Activated naive CD8-positive, alpha-beta T cell treated with anti-CD3 and anti-CD28 coated beads, Interleukin-2, amount 50 U/mL, for 16 hours (primary cell): ENCODE measurements at places on chromosomes 7 and 10.

- DNase-seq, result no peak
Measured at GRCh38 chr10:8416760-8417159, 362.3 kb downstream of the GATA3 start.

- DNase-seq, result no peak
Measured at GRCh38 chr10:98208925-98209324, 59.1 kb downstream of the LOXL4 start.

- DNase-seq, result no peak
Measured at GRCh38 chr7:3670898-3671297, 369.8 kb downstream of the SDK1 start.

DNA sequence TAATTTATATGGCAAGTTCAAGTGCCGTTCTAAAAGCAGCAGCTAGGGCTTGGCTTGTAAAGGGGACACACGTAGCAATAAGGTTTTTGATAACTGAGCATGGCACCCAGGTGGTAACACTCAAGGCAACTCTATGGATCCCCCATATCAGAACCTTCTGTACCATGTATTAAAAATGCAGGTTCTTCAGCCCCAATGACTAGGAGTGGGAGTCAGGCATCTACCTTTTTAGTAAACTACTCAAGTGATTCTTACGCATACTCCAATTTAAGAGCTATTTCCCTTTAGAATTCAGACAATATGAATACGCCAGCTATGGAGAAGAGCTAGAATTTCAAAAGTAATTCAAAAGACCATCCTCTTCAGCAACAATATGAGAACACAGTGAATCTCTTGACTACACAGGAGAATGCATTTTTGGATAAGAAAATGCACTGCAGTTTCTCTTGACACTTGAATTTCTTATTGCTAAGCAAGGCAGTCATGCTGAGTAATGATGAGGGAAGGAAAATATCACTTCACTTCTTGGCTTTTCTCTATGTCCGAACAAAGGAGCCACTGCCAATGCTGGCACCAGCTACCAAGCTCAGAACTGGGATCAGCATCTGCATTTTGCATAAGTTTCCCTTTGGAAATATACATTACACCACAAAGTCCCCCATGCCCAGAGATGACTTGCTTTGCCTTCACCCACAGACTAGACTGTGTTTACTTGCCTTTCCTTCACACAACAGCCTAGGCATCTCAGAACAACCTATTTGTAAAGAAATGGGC lies 53.5 kb downstream of the ABLIM1 start:
- DNase-seq, result no peak

- DNase-seq, result no peak
Measured at GRCh38 chr7:137801003-137801402, 45.8 kb downstream of the DGKI start.
